ENCODE measurements at places on chromosomes 2 and 18.
A peak's percentile ranks its signal among the peaks of the same experiment; 100 is the strongest.

DNA sequence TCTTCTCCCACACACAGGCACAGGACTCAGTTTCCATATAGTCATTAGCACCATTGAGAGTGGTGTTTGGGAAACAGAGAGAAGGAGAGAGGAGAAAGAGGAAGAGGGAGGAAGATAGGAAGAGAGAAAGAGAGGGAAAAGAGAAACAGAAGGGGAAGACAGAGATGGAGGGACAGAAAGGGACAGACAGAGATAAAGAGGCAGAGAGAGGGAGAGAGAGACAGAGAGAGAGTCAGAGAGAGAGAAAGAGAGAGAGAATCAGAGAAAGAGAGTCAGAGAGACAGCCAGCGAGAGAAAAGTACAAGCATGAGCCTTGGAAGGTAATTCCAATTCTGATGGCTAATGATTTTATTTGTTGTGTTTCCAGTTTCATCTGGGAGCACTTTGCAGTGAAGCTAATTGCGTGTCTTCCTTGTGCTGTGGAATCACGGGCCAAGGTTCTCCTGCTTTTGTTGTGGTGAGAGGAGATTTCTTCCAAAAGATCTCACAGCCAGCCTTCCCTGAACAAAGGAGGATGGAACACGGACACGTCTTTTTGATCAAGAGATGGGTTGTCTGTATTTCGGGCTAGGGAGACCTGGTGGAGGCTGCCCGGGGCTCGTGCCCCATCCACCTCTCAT is 153.6 kb upstream of the TWIST2 start:
- peak; percentile 3 for DNase-seq

DNA sequence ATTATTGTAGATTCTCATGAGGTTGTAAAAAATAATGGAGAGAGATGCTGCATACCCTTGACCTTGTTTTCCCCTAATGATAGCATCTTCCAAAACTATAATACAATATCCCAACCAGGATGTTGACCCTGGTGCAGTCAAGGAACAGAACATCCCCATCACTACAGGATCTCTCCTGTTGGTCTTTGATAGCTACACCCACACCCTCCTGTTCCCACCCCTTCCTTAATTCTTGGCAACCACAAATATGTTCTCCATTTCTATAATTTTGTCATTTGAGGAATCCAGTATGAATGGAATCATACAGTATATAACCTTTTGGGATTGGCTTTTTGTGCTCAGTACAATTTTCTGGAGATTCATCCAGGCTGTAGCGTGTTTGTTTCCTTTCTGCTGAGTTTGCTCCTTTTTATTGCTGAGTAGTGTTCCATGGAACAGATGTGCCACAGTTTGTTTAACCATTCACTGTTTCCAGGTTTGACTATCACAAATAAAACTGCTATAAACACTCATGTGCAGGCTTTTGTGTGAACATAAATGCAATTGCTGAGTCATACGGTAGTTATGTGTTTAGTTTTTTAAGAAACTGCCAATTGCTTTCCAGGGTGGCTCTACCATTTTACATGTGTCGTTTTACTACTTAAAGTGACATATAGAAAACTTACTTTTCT is 22.2 kb downstream of the MCFD2 start:
- DNase-seq = peak; percentile 23

- no peak for DNase-seq
These were observed 177.6 kb downstream of the SLC8A1 start for GRCh38 chr2:40274270-40274669.

GRCh38 chr2:27058210-27058609 is 6.7 kb downstream of the AGBL5 start:
- DNase-seq = no peak

DNA sequence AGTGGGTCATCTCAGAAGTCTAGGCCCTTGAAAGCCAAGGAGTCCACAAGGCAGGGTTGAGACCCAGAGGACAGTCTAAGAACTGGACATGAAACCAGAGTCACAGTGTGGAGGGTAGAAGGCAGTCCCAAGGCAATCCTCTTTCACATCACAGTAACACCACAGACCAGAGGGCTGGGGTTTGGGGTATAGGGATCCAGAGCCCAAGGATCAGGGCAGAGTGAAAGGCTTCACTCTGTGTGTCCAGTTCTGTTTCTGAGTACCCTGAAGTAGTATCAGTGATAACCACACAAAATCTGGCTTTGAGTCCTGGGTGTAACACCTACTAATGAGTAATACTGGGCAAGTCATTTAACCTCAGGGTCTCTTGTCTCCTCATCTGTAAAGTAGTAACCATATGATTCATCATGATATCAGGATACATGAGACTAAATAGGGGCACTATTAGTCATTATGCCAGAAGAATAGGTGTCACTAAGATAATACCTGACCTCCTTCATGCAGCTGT is 91.0 kb downstream of the ICA1L start:
- peak; percentile 11 for DNase-seq

- no peak for DNase-seq
These were observed 33.3 kb downstream of the ABCB11 start for GRCh38 chr2:168997794-168998193.

- DNase-seq = no peak
These were observed 45.4 kb upstream of the TMEM163 start for GRCh38 chr2:134764164-134764563.

DNA sequence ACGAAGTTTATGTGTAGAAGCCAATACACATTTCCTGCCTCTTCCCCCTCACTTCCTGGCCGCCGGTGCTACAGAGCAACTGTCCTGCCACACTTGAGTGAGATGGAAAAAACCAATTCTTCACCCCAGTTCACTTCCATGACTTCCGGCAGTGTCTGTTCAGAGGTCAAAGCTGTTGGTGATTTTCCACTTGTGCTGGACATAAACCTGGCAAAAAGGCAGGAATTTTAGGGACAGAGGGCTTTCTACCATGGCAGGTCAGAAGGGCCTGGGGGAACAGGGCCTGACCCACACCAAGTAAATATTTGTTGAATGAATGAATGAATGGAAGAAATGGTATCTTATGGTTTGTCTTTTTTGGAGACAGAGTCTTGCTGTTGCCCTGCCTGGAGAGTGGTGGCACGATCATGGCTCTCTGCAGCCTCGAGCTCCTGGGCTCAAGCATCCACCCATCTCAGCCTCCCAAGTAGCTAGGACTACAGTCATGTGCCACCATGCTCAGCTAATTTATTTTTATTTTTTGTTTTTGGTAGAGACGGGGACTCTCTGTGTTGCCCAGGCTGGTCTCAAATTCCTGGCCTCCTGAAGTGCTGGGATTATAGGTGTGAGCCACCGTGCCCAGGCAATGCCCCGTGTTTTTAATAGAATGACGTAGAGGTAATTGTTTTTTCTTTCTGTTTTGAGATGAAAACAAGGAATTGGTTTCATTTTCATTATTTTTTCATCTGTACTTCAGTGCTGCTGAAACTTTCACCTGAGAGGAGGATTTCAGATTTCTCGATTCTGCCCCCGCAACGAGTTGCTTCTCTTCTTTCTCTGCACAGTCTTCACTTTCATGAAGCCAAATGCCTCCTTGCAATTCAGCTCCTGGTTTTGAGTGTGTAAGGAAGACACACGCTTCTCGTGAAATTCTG is 48.0 kb upstream of the LPIN2 start:
- DNase-seq = no peak

DNA sequence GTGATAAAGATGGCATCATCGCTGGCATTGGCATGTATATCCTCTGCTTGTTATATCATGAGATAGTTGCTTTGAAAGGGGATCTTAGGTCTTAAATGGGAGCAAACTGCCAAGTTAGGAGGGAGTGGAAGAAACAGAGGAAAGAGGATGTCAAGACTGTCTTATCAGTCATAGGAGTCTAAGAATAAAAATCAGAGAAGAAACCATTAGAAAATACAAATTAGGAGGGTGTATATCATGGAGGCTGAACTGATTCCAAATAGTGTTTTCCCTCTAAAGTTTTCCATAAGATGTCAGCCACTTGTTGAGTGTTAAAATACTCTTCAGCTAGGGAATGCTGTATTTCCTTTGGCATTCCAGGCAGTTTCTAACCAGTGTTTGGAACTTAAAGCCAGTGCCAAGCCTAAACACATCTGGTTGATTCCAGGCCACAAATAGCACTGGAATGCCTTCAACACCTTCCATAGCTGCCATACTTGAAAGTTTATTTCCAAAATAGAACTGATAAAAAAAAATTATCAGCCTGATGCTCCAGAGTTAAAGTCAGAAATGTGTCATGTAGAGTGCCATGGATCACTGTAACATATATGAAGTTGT is 129.4 kb downstream of the ZEB2 start:
- DNase-seq = peak; percentile 59

GRCh38 chr2:111196435-111196834 is 75.7 kb downstream of the BCL2L11 start:
- no peak for DNase-seq

DNA sequence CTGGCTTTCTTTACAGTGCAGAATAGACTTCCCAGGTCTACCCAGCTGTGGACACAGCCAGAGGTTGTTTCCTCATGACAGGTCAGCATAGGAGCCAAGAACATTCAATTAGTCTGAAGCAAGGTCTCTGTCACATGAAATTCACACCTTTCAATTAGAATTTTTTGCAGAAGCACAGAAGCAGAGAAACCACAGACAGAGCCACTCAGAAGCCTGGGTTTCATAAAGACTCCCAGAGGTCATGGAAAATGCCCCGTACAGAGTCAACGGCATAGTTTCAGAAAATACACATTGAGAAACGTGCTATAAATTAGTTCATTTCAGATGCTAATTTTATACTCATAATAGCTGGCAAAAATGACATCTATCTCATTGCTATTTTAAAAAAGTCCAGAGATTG is 87.0 kb upstream of the TMEM200C start:
- no peak for DNase-seq

DNA sequence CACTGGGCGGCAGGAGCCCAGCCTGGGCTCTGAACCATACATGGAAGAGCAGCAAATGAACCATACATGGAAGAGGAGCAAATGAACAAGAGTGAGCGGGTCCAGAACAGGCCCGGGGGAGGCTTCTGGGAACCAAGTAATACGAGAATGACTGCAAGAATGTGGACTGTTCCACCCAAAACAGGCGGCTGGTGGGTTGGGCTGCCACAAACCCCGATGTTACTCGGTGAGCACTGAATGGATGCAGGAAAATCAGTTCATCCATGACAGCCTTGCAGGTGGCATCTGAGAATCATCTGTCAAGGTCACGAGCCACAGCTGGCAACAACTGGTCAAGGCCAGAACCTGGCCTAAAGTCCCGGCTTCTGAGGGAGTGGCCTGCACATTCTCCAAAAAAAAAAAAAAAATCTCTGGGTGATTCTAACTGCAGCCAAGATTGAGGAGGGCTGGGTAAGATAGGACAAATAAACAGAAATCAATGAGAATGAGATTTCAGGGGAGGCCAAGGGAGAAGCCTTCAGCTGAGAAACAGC is 106.1 kb downstream of the ZNF516 start:
- no peak for DNase-seq

DNA sequence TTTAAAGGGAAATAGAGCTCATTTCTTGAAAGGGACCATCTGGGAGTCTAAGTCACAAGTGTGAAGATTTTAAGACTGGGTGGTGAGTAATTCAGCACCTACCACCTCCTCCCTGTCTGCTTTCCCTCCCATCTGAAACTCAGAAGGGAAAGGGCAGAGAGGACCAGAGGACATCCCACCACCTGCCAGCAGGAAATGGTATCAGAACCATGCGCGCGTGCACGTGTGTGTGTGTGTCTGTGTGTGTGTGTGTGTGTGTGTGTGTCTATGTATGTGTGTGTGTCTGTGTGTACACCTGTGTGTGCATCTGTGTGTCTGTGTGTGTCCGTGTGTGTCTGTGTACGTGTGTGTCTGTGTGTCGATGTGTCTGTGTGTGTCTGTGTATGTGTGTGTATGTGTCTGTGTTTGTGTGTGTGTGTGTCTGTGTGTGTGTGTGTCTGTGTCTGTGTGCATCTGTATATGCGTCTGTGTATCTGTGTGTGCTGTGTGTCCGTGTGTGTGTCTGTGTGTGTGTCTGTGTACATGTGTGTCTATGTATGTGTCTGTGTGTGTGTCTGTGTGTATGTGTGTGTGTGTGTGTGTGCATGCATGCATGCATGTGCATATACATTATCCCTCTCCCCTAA is 76.8 kb downstream of the ZFP36L2 start:
- DNase-seq = no peak

- no peak for DNase-seq
These were observed 61.3 kb downstream of the PMAIP1 start for GRCh38 chr18:59961070-59961469.

DNA sequence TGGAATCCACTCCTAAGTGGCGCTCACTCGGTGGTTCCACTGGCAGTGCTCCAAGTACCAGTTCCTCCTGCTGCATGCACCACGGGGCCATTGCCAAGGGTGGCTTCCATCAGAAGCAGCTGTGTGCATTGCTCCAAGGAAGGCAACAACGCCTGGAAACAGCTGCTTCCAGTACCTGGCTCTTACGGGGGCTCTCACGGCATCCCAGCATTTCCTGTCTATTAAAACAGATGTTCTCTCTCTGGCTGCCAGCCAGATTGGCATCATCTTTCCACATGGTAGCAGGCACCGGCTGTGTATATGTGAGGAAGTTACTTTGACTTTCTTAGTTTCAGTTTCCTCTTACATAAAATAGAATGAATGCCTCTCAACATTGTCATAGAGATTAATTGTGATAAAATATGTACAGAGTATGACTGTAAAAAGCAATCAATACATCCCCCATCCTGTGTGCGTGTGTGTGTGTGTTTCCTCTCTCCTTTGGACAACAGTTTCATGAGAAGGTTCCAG is 84.9 kb downstream of the CMPK2 start:
- DNase-seq = no peak

- DNase-seq = no peak
These were observed 36.2 kb downstream of the TLK1 start for GRCh38 chr2:171124541-171124940.

- no peak for DNase-seq
These were observed 7.9 kb upstream of the TEX51 start for GRCh38 chr2:126890551-126891450.

DNA sequence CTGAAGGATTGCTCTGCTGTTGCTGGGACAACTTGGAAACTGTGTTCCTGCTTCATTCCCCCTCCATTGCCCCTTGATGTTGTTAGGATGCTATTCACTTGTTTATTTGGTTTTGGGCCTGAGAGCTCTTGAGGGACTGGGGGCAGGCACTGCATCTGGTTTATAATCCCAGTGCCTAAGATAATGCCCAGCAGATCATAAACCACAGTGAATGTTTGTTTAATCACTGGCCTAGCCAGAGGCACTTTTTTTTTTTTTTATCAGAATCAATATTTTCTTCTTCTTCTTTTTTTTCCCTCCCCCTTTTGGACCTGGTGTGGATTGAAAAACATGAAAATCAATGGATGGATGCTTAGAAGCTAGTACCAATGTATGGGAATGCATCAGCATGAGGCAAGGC is 38.1 kb downstream of the KCNS3 start:
- no peak for DNase-seq

- DNase-seq = no peak
These were observed 80.2 kb downstream of the MREG start for GRCh38 chr2:215933151-215933550.

GRCh38 chr18:24982831-24983230 is 369.1 kb downstream of the ZNF521 start:
- DNase-seq = peak; percentile 33

- DNase-seq = peak; percentile 54
These were observed 50.0 kb downstream of the CPO start for GRCh38 chr2:206989311-206989710.

GRCh38 chr18:40546875-40547274 is 1408.2 kb upstream of the PIK3C3 start:
- no peak for DNase-seq

Measured in GM03348 (cell line).